Kidney (tissue), 22 donors: ENCODE measurements at places on chromosomes 7 and 10. TPM values are rescaled to one million over a fixed set of nuclear protein-coding genes. Genes with fewer than 3 reads are reported as not detected.

INPP5A gene
- total RNA-seq: 40.3 TPM

IL15RA gene
- 13.9 TPM for total RNA-seq

BAIAP2L1 gene
- total RNA-seq: 18.8 TPM

ORAI2 gene
- 45.6 TPM for total RNA-seq

IL6 gene
- 1.6 TPM for total RNA-seq

C10orf53 gene
- not detected for total RNA-seq

TMEM236 gene
- 1.9 TPM for total RNA-seq

PFKP gene
- total RNA-seq: 139 TPM

CALCR gene
- 5.3 TPM for total RNA-seq

LLCFC1 gene
- total RNA-seq: not detected

ANXA8 gene
- total RNA-seq: 0.16 TPM

GTF2I gene
- total RNA-seq: 241 TPM

VIPR2 gene
- 0.91 TPM for total RNA-seq

SFMBT2 gene
- 15.3 TPM for total RNA-seq

PVRIG gene
- total RNA-seq: 3.2 TPM

- DNase-seq: peak; percentile 64
Measured at GRCh38 chr7:115679976-115680375, 350.6 kb downstream of the TFEC start.

- DNase-seq: peak; percentile 95
Measured at GRCh38 chr10:98414932-98415730, at the start of gene PYROXD2. PYROXD2 (minus strand) TSS chr10:98415182; CDS start chr10:98415135, 47 bp downstream.

- DNase-seq: no peak
Measured at GRCh38 chr7:133364959-133365690, 112.2 kb downstream of the EXOC4 start.

- DNase-seq: no peak
Measured at GRCh38 chr10:6958254-6958653, 378.2 kb upstream of the PRKCQ start.

DNA sequence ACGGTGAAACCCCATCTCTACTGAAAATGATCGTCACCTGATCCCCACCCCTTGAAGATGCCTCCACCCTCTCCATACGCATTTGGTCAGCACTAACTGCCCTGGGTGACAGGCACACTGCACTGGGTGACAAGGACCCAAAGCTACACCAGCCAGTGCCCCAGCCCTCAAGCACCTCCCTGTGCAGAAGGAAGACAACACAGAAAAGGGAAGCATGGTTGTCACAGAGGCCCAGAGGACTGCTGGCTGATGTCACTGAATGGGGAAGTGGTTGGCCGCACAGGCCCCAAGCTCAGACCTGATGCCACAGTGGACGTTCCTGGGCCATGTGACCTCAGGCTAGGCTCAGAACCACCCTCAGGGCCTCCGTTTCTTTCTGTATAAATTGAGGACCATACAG is 4.2 kb upstream of the PILRA start:
- DNase-seq: peak; percentile 26

DNA sequence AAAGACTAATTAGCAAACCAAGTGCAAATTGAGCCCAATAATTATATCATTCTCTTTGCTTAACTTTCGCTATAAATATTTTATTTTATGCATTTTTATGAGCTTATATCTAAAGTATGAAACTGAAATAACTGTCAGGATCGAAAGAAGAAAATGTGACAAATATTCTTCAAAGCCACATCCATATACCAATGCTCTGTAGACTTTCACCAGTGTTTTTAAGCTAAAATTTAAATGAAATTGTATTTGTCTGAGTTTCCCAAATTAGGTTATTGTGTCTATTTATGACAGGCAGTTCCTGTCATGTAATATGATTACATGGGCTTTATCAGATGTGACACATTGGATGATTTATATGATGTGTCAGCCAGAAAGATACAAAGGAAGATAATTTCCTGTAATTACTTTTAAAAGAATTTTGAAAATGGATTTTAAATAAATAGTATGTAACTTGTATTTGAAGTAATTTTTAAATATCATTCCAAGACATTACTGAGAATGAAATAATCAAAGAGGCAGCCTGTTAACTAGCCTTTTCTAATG is 317.9 kb upstream of the KLF6 start:
- DNase-seq: no peak

DNA sequence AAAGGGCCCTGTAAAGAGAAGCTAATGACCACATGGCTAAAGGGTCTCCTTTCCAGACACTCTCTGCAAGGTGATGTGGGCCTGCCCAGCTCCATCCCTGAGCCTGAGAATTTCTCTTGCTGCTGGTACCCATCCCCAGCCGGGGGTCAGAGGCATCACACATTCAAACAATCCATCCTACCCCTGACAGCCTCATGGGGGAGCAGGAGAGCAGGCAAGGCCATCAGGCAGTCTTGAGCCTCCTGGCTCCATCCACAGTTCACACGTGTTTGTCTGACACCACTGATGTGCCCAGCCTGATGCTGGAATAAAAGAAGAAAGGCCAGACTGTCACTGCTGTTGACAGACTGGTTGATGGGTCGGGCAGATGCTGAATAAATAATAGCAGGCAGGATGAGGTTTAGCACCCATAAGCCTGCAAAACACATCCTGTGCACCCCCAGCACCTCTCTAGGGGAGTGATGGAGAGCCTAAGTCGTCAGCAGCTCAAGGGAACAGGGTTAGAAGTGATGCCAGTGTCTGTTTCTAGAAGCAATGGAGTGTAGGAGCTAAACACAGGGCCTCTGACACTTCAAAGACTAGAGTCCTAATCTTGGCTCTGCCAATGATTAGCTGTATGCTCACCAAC is 43.5 kb downstream of the TLL2 start:
- peak; percentile 23 for DNase-seq

DNA sequence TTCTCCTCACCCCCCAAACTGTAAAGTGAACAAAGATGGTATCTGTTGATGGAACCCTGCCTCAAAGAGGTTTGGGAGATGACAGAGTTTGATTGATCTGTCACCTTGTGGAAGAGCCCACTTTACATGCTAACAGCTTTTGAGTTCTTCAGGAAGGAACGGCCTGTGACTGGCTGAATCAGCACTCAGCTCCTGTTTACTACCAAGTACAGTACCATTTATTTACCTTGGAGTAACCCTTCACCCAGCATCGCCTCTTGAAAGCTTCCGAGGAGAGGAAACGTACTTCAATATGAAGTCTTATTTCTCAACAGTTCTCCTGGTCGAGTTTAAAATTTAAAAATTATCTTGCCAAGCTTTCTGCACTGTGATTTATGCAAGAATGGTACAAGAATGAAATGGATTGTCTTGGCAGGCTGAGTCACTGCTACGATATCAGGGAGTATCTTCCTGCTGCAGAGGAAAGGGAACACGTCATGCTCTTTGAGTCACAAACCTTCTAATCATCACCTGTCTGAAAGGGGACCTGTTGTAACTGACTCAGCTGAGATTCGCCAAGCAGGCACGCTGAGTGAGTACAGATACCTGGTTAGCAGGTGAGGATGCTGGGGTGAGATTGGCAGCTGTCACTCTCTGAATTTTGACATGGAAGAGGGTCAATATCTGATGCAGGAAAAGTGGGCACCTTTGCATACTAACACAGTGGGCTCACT is 30.1 kb downstream of the KLF6 start:
- no peak for DNase-seq

DNA sequence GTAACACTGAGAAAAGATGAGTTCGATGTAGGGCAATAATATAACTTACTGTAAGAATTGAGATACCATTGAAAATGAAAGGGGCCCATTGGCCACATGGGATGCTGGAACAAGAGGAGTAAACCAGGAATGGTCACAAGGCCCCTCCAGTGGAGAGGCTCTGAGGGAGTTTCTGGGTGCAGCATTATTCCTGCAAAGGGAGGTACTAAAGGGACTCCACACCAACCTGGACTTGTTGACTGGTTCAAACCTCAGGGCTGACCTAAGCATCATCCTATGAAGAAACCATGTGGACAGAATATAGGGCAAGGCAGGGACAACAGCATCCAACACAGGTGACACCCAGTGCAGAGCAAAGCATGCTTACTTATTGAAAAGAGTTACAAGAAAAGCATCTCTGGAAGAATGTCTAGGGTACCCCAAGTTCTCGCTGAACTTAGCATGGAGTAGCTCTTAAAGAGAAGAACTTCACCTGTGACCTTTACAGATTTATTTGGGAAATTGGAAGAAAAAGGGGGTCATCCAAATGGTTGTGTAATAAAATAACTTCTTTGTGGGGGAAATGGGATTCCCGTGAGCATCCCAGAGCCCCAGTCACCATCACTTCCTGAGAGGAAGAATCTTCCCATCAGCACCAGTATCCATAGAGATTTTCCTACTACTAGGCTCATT is 34.7 kb downstream of the PRSS2 start:
- DNase-seq: no peak

DNA sequence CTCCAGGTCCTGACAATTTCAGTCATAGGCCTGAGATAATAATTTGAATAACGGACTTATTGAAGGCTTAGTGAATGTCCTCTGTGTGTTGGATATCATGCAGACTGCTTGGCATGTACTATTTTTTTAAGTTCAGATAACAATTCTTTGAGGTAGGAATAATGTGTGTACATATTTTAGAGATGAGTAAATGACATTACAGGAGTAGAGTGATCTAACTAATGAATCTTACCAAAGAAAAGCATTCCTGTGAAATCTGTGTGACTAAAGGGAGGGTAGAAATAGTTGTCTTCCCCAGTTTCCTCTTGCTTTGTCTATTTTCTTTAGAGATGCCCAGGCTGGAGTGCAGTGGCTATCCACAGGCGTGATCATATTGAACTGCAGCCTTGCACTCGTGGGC is 391.8 kb upstream of the ETV1 start:
- no peak for DNase-seq

- no peak for DNase-seq
Measured at GRCh38 chr10:71978476-71978875, 14.3 kb downstream of the CHST3 start.

- DNase-seq: no peak
Measured at GRCh38 chr7:151403764-151404163, 6.1 kb downstream of the WDR86 start.

- peak; percentile 74 for DNase-seq
Measured at GRCh38 chr7:121872831-121873288, at the start of gene PTPRZ1. PTPRZ1 (plus strand) TSS chr7:121873161; CDS start chr7:121873500, 339 bp downstream.

GRCh38 chr7:155964543-155964942 is 152.3 kb upstream of the SHH start:
- DNase-seq: no peak

- DNase-seq: peak; percentile 87
Measured at GRCh38 chr10:72334196-72334824, 20.4 kb downstream of the DNAJB12 start.

GRCh38 chr10:52455098-52455497 is 141.0 kb downstream of the DKK1 start:
- DNase-seq: no peak

DNA sequence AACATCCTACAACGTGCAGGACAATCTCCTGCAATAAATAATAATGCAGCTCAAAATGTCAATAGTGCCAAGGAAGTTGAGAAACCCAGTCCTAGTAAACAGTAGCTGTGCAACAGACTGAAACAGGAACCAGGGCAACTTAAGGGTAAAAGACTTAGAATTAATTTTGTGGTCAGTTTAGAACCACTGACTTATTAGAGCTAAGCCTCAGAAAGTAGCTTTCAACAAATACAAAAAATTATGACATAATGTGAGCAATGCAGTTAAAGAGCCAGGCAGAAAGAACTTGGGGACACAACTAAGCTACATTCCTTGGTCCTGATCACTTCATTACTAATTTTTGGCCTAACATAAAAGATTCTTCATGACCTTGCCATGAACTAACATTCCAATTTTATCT is 195.4 kb downstream of the MACC1 start:
- no peak for DNase-seq

GRCh38 chr7:157432541-157432956 is 95.7 kb downstream of the DNAJB6 start:
- peak; percentile 68 for DNase-seq

GRCh38 chr10:4526311-4526731 is 299.7 kb upstream of the AKR1E2 start:
- no peak for DNase-seq

DNA sequence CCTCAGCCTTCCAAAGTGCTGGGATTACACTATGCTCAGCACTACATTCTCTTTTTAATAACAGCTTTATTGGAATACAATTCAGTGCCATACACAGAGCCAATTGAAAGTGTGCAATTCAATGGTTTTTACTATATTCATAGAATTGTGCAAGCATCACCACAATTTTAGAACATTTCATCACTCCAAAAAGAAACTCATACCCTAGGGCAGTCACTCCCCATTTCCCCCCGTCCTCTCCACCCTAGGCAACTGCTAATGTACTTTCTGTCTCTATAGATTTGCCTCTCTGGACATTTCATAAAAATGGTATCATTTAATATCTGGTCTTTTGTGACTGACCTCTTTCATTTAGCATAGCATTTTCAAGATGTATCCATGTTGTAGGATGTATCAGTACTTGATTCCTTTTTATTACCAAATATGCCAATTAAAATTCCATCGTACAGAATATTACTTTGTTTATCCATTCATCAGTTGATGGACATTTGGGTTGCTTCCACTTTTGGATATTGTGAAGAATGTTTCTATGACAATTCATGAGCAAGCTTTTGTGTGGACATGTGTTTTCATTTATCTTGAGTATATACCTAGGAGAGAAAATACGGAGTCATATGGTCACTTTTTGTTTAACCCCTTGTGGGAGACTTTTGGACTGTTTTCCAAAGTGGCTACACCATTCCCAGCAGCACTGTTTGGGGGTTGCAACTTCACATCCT is 6.3 kb upstream of the XPNPEP1 start:
- no peak for DNase-seq

DNA sequence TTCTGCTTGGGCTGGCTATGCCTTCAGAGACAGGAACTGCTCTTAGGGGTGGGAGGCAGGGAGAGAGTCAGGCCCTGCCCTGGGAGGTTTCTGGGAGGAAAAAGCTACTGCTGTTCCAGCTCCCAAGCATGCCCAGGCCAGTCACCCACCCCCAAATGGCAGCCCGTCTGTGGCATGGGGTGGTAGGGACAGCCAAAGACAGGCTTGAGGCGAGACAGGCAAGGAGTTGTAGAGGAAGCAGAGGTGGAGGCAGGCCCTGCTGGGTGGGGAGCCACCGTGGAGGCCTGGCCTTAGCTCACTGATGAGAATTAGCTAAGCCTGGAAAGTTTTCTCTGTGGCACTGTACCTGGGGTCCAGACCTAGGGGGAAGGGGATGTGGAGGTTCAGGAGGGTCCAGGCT is 6.6 kb upstream of the SAMD8 start:
- no peak for DNase-seq

- peak; percentile 76 for DNase-seq
Measured at GRCh38 chr7:114083166-114084001, 164.6 kb upstream of the PPP1R3A start.

DNA sequence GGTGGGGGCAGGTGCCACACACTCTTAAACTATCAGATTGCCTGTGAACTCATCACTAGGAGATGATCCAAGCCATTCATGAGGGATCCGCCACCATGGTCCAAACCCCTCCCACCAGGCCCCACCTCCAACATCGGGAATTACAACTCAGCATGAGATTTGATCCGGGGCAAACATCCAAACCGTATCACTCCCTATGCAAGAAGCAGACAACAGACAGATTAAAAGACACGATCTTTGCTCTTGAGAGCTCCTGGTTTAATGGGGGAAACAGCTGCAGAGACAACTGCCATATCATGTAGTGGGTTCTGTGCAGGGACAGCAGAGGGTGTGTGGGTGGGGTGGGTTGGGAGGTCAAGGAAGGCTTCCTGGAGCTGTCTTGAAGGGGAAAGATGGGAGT is 123.6 kb downstream of the EMX2 start:
- DNase-seq: peak; percentile 23
